ENCODE measurements at places on chromosomes 4 and X.
A peak's percentile ranks its signal among the peaks of the same experiment; 100 is the strongest.

GRCh38 chr4:2254665-2255500 is 7.0 kb downstream of the MXD4 start:
- DNase-seq = peak; percentile 1

GRCh38 chrX:127572471-127572870 is 479.7 kb downstream of the ACTRT1 start:
- no peak for DNase-seq

- no peak for DNase-seq
Observed at GRCh38 chrX:123943074-123943473, 18.4 kb upstream of the STAG2 start.

DNA sequence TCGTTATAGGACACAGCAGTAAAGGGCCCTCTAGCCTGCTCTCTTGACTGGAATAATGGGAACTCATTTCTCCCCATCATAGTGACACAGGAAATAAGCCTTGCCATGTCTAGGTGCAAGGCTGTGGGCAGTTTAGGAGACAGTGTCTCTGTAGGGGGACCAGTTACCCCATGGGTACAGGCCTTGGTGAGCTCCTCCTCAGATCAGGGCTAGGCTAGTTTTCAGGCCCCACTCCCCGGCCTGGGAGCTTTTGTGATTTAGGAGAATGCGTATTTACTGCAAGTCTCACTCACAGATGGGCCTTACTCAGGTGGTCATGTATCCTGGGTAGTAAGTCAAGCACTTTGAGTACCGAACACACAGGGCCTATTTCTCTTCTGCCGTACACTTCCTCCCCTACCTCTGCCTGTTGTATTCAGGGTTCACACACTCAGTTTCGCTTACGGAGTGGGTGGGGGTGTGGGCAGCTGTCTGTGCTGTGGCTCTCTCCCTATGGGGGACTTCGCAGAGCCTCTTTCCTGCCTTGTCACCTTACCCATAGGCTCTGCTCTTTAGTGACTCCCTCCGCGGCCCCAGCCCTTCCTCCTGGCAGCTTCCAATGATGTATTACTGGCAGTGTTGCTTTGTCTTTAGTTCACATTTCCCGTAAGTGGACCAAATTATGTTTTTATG is 34.2 kb downstream of the FAM193A start:
- no peak for DNase-seq

GRCh38 chr4:119212964-119213606 is 572 bp downstream of the USP53 start:
- DNase-seq = peak; percentile 94

GRCh38 chr4:184217634-184218033 is at the start of gene ENPP6:
ENPP6 (minus strand) TSS chr4:184217873; CDS start chr4:184217819, 54 bp downstream.
- no peak for DNase-seq

DNA sequence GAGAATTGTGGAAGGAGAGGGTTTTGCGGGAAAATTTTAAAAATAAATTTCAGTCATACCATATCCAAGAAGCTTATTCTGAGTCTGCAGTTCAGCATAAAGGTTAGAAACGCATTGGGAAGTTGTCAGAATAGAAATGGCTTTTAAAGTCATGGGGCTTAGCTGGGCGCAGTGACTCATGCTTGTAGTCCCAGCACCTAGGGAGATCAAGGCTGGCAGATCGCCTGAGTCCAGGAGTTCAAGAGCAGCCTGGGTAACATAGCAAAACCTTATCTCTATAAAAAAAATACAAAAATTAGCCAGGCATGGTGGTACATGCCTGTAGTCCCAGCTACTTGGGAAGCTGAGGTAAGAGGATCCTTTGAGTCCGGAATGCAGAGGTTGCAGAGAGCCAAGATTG is 3.9 kb upstream of the PLA2G12A start:
- no peak for DNase-seq

DNA sequence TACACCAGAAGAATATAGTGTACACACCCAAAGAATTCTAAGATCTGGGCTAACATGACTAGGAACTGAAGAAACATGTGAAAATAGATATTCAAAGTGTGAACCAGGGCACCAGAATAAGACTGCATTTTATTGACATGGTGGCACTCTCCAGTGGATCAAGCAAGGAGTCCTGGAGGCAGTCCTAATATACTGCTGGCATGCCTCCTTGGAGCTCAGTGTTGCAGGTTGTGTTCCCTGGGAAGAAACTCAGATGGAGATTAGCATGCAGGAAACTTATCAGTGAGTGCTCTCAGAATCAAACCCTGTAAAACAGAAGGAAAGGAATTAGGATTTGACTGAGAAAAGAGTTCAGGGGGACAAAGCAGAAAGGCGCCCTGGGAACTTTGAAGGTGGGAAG is 105.1 kb downstream of the CXCL13 start:
- DNase-seq = no peak

- no peak for DNase-seq
Observed at GRCh38 chrX:13786048-13786447, 30.8 kb downstream of the GPM6B start.

GRCh38 chrX:131034063-131034462 is 24.1 kb upstream of the ARHGAP36 start:
- no peak for DNase-seq

GRCh38 chr4:91114386-91114785 is 987.2 kb downstream of the CCSER1 start:
- DNase-seq = no peak

- DNase-seq = no peak
Observed at GRCh38 chr4:93828332-93828994, at the start of gene ATOH1. ATOH1 (plus strand) TSS chr4:93828753; CDS start chr4:93828927, 174 bp downstream.

DNA sequence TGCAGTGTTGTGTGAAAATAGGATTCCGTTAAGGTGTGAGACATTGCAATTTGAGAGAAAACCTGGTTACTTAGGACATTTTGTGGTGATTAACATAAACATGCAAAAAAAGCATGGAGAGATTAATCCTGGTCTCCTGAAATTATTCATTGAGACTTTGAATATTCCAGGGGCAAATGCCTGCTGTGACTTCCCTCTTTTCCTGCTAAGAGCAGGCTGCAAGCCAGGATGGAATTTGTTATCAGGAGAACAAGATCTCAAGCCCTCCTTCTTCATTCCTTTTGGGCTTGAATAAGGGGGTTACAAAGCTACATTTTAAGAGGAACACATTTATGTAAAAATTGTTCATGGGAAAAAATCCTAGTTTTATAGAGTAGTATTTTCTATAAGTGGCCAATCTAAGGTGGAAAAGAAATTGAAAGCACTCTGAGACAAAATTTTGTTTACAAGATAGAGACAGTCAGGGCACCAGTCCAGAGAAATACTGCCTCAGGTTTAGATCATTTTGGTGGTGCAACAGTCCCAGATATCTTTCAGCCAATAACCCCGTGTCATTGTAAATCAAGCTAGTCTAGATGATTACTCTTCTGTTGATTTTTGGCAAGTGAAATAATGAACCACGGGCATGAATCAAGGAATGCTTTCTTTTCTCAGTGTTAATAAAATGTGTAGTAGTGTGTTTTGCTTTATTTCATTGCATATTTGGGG is 1528.3 kb upstream of the AGA start:
- DNase-seq = no peak

GRCh38 chrX:38347136-38347535 is 5.3 kb upstream of the OTC start:
- DNase-seq = no peak

GRCh38 chrX:70292788-70293187 is 2.9 kb downstream of the KIF4A start:
- DNase-seq = no peak

DNA sequence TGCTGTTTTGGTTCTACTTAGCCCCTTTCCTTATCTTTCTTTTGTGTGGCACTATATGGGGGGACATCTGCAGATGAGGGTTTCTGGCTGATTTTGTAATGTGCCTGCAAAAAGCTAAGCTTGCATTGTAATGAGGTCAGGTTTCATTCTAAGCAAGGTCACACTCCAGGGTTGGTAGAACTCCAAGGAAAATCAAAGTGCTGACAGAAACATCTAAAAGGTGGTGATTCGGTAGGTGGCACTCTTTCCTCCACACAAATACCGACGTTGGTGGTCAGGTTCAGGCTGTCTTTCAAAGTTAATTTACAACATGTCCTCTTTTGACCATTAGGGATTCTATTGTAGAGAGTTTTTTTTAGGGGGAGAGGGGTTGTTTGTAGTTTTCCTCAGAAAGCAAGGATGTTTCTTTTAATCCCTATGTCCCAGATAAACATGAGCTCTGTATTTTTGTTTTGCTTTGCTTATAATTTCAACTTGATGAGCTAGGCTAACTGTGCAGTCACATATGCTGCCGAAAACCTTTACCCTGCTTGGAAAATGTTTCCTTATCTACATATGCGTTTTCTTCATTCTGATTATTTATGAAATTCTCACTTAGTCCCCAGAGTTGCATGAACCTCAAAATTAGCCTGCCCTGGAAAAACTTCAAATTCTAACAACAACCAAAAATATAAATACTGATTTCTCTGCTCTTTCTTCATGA is 434.2 kb downstream of the PPARGC1A start:
- peak; percentile 45 for DNase-seq

GRCh38 chrX:84156821-84157220 is 31.2 kb downstream of the RPS6KA6 start:
- DNase-seq = no peak

GRCh38 chr4:110224142-110224541 is 25.7 kb upstream of the ELOVL6 start:
- no peak for DNase-seq

- DNase-seq = no peak
Observed at GRCh38 chr4:102560115-102560514, 59.0 kb downstream of the NFKB1 start.

- DNase-seq = no peak
Observed at GRCh38 chr4:109256818-109257217, 45.6 kb downstream of the COL25A1 start.

DNA sequence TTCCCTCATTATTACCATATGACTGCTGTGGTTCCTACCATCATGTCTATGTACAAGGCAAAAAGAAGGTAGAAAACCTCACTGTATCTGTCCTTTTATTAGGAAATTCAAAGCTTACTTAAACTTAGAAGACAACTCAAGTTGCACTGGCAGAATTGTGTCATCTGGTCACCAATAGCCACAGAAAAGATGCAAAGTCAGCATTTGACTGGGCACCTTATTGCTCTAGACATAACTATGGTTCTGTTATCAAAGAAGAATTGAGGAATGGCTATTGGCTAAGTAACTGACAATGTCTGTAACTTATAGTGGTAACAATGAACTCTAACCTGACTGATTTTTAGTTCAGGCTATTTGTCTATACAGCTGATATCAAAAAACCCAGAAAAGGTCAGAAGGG is 45.3 kb downstream of the MAP9 start:
- DNase-seq = no peak

DNA sequence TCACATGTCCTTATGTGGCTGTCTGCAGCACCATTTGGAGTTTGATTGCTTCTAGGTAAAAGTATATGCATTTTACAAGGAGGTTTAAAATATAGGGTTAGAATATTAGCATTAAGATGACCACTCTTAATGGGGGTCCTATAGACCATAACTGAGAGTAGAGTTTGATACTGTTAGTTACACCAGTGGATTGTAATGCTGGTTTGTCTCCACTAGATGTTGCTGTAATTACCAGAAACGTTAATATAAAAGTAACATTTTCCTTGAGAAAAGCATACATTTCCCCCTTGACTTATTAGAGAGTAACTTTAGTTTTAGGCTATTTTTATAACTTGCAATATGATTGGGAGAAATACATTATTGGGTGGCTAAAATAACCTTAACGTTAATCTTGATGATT is 93.0 kb downstream of the ZXDA start:
- DNase-seq = no peak

GRCh38 chr4:107497054-107497453 is 223.0 kb downstream of the PAPSS1 start:
- no peak for DNase-seq

DNA sequence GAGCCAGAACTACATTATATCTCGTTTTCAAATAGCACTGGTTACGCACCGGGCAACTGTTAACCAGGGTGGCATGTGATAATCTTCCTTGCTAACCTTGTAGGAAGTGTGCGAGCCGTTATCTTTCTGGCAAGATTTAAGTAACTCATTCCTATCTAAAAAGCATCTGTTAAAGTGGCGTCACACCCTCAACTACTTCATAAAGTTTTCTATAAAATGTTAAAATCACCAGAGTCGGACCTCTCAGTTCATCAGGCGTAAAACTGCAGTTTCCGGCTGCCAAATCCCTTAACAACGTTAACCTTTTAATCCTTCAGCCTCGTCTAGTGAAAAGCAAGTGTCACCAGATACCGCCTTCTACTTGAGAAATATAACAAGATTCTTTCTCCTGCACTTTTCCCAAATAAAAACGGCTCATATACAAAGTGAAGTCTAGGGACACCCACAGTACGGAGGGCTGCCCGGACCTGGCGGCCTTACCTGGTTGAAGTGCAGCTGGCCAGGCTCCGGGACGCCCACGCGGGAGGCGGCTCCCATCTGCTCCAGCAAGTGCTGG is 1.2 kb downstream of the SLC39A8 start:
- DNase-seq = no peak

- no peak for DNase-seq
Observed at GRCh38 chrX:112051576-112051975, 31.0 kb downstream of the TRPC5 start.

DNA sequence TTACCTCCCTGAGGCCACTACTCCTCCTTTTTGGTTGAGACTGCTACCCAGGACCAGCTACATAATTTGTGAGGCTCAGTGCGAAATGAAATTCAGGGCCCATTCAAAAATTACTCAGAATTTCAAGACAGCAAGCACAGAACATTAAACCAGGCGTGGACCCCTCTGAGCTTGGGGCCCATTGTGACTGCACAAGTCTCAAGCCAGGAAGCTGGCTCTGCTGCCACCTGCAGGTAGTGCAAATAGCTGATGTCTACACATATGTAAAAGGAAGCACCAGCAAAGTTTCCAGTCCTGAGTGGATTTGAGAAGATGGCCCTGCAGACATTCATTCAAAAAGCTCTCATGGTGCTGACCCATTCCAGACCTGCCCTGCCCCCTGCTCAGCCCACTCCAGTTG is 213.4 kb upstream of the LNX1 start:
- no peak for DNase-seq

- no peak for DNase-seq
Observed at GRCh38 chr4:166324321-166324720, 451.3 kb downstream of the TLL1 start.

DNA sequence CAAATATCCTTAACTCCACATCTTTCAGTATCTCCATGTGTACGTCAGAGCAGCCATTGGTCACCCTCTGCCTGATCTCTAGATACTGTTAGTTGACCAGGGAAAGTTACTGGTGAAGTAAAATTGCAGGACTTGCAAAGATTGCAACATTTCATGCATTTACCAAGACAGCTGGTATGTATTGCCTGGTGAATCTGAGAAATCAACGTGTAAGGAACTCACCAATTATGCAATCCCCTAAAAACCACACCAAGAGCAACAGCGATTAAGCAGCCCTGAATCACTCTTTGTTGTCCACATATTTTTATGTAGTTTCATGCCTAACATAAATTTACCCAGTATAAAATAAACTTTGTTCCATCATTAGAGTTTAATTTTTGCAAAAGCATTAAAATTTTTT is 271.2 kb downstream of the NLGN4X start:
- DNase-seq = no peak

GRCh38 chr4:106418444-106418843 is 49.9 kb upstream of the GIMD1 start:
- DNase-seq = no peak

GRCh38 chr4:186037692-186038658 is 31.0 kb upstream of the TLR3 start:
- no peak for DNase-seq
